Endothelial cell of umbilical vein (primary cell): ENCODE measurements at places on chromosomes 12 and 14. TPM values are rescaled to one million over a fixed set of nuclear protein-coding genes. Genes with fewer than 3 reads are reported as not detected.

The MRPL51 gene
- 267 and 273 TPM in 2 replicates for total RNA-seq

The ACOT6 gene
- total RNA-seq = not detected in 2 replicates

The RPGRIP1 gene
- total RNA-seq = not detected in 2 replicates

The SYNDIG1L gene
- total RNA-seq = not detected in 2 replicates

The TSPAN19 gene
- total RNA-seq = not detected in 2 replicates

The FAM186B gene
- 0.21 and 0.33 TPM in 2 replicates for total RNA-seq

The FGF6 gene
- total RNA-seq = not detected in 2 replicates

The OR6C68 gene
- not detected in 2 replicates for total RNA-seq

The IRAK3 gene
- 7.4 and 8.5 TPM in 2 replicates for total RNA-seq

The ASB2 gene
- total RNA-seq = not detected in 2 replicates

The KRT73 gene
- not detected in 2 replicates for total RNA-seq

The CELA1 gene
- total RNA-seq = not detected in 2 replicates

The A2M gene
- 6.5 and 16.9 TPM in 2 replicates for total RNA-seq
